ENCODE measurements at places on chromosomes 3 and 15.
A peak's percentile ranks its signal among the peaks of the same experiment; 100 is the strongest.

DNA sequence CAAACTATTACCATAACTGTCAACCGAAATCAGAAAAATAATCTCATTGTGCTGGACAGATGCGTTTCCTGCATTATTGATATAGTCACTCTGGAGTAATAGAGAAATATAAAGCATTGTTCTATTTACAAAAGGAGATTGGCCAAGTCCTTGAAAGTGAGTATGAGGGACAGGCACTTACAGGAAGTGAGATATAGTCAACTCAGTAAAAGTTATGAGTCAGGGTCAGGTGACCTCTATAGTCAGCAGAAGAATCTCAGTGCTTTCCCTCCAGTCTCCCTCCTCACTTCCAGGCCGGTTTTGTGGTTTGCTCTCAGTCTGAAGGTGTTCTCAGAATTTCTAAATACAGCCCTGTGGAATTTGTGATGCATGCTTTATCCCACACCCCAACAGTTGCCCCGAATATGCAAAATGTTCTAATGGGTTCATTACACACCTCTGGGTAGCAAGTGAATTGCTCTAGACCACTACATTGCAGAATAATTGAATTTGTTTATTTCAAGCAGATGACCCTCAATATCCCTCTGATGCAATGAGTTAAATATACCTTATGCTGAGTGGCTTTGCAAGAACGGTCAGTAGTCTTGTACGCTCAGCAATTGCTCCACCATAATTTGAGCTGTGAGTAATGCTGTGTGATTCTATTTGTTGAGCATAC is 787.7 kb downstream of the MCTP2 start:
- no peak for DNase-seq

- no peak for DNase-seq
Observed at GRCh38 chr3:129224984-129225393, 24.4 kb upstream of the COPG1 start.

- DNase-seq, result no peak
Observed at GRCh38 chr3:45455040-45455439, 66.7 kb downstream of the LARS2 start.

DNA sequence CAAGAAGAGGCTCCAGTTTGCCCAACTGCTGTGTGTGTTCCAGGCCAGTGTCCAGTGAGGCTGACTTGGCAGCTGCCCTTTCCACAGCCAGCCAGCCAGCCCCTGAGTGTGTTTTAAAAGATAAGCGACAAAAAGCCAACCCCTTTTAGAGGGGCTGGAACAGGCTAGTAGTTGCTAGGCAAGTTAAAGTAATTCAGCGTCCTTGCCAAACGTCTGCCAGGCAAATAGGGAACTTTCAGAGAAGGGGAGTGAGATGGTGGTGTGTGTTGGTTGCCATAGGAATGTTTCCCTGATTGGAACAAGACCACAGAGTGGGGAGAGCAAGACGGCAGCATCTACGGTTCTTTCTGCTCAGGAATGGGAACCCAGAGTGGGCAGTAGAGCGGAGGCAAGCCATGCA is 86.3 kb downstream of the TMEM108 start:
- DNase-seq, result no peak

GRCh38 chr3:23000371-23000770 is 202.8 kb upstream of the UBE2E2 start:
- no peak for DNase-seq

- DNase-seq, result peak; percentile 76
Observed at GRCh38 chr15:95247071-95247984, 1016.0 kb downstream of the MCTP2 start.

Measured in GM04504 (cell line).